Hair follicle dermal papilla cell (primary cell): ENCODE measurements at places on chromosomes 6 and 20. TPM values are rescaled to one million over a fixed set of nuclear protein-coding genes. Genes with fewer than 3 reads are reported as not detected.

The BHLHE23 gene
- not detected in 2 replicates for total RNA-seq

The HCRTR2 gene
- not detected in 2 replicates for total RNA-seq

The CYP21A2 gene
- 0.12 TPM in 1 of 2 replicates, not detected in the other for total RNA-seq

The LY6G6F gene
- not detected in 2 replicates for total RNA-seq

The KCNB1 gene
- 0.24 and 0.32 TPM in 2 replicates for total RNA-seq

The PACRG gene
- total RNA-seq: 0.24 and 1.6 TPM in 2 replicates
